A549 treated with Mapracorat at 1 μM for 4 hours (cell line): ENCODE measurements at places on chromosomes 7 and 10. TPM values are rescaled to one million over a fixed set of nuclear protein-coding genes. Genes with fewer than 3 reads are reported as not detected.

The SEMA3D gene
- 0.08 to 0.10 TPM in 2 of 5 replicates, not detected in the others for total RNA-seq

The VPS26A gene
- 47.7 to 66.3 TPM (median 51.3 TPM) in 5 replicates for total RNA-seq

The ATAD1 gene
- total RNA-seq, result 34.5 to 48.7 TPM (median 44.0 TPM) in 5 replicates

The EMX2 gene
- total RNA-seq, result not detected in 5 replicates

The TCAF2 gene
- total RNA-seq, result 0.80 to 1.3 TPM (median 1.0 TPM) in 5 replicates
